ENCODE measurements at places on chromosomes 7 and 10.

- no peak for DNase-seq
These were observed 9.0 kb upstream of the GPR141 start for GRCh38 chr7:37674531-37674930.

DNA sequence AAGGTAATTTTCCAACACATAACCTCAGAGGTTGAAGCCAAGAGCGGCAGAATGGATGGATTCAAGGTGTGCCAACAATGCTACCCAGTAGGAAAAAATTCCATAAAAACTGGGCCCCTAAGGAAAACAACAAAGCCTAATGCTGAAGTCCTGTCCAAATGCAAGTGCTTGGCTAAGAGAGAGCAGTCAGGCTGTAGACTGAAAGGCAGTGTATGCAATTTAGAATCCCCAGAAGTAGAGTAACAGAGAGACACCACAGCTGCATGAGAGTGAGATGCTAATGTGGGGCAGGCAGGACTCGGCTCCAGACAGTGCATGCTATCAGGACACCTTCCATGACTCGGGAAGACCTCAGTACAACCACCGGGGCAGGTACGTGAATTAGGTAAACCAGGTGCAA, 124.5 kb downstream of the ZFAND4 start:
- no peak for DNase-seq

DNA sequence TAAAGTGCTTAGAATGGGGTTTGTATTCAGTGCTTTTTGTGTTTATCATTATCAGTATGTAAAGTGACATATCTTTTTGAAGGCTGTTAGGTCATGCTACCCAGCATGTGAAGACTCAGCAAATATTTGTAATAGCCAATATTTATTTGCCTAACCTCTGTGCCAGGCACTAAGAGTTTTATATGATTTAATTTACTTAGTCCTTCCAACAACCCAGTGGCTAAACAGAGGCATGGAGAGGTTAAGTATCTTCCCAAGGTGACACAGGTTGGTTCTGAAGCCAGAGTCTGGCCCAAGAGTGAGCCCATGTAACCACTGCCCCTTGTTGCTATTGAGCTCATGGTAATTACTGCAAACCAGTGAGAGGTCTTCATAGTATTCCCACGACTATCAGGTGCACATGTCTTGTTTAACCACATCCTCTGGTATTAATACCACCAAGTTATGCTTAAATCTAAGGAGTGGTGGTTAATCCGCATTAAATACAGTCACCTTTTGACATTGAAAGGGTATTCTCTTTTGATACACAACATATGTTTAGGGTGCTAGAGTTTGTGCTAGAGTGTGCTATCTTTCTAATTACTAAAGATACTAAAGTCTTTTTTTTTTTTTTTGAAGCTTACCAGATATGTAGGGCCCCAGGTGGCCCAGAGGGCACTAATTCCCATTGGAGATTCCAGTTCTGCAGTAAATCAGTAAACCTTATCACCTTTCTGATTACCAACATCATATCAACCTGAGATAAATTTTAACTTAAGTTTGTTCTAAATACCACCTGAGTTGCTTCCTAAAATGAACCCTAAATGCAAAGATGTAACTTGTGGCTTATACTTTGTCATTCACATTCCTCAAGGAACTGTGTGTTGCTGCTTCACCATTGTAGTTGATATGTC, 2.9 kb downstream of the ADD3 start:
- DNase-seq: no peak

GRCh38 chr7:30791114-30791513, 19.9 kb downstream of the MINDY4 start:
- DNase-seq: no peak

GRCh38 chr10:116696919-116697318, 45.4 kb downstream of the HSPA12A start:
- no peak for DNase-seq
